ENCODE measurements at places on chromosomes 2 and 18.

GRCh38 chr2:13481201-13481600 is 764.5 kb downstream of the TRIB2 start:
- H3K4me1 ChIP-seq: no peaks in the 10 kb centered on the region
- DNase-seq: no peak
- no peak overlapping the region for H3K27ac ChIP-seq
- no peaks in the 10 kb centered on the region for H3K27me3 ChIP-seq
- H3K4me3 ChIP-seq: no peak overlapping the region

- no peaks in the 10 kb centered on the region for H3K4me1 ChIP-seq
- DNase-seq: no peak
- no peak overlapping the region for H3K4me3 ChIP-seq
- no peaks in the 10 kb centered on the region for H3K36me3 ChIP-seq
- H3K27me3 ChIP-seq: no peaks in the 10 kb centered on the region
Observed at GRCh38 chr2:19651466-19651865, 250.3 kb downstream of the TTC32 start.

DNA sequence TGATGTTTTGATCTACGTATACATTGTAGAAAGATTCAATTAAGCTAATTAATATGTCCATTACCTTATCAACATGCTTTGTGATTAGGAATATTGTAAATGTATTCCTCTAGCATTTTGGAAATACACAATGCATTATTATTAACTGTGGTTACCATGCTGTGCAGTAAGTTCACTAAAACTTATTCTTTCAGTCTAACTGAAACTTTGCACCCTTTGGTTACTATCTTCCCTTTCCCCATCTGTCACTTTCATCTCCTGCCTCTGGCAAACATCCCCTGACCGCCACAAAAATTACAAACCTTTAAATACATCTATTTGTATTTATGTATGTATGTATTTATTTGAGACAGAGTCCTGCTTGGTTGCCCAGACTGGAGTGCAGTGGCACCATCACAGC is 388.0 kb downstream of the NYAP2 start:
- no peaks in the 10 kb centered on the region for H3K36me3 ChIP-seq
- no peak for DNase-seq
- H3K27ac ChIP-seq: no peak overlapping the region
- H3K27me3 ChIP-seq: no peaks in the 10 kb centered on the region
- H3K4me1 ChIP-seq: no peaks in the 10 kb centered on the region

GRCh38 chr2:241064008-241064801 is 37.9 kb downstream of the MTERF4 start:
- DNase-seq: peak; percentile 52
- H3K27me3 ChIP-seq: no peaks in the 10 kb centered on the region
- no peak overlapping the region for H3K4me3 ChIP-seq
- no peak overlapping the region for H3K27ac ChIP-seq
- no peaks in the 10 kb centered on the region for H3K4me1 ChIP-seq

DNA sequence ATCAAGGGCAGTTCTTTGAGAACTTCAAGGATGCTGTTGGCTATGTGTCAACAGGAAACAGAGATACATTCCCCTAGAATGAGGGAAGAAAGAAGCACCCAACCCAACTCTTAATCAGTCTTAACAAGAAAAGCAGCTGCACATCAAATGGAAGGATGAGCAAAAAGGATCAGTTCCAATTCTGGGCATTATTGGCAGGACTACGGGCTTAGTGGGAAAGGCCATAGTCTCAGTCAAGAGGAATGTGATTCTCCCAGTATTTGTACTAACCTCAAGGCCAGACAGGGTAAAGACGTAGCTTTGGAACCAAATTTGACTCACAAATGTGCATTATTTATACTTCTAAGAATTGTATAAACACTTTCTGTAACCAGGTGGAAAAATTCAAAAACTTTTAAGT is 18.2 kb downstream of the BMP10 start:
- DNase-seq: no peak
- peaks cover 4% of the 10 kb centered on the region for H3K27me3 ChIP-seq
- peaks cover 9% of the 10 kb centered on the region for H3K4me1 ChIP-seq
- H3K4me3 ChIP-seq: no peak overlapping the region
- H3K36me3 ChIP-seq: no peaks in the 10 kb centered on the region

GRCh38 chr2:60957643-60958042 is 59.9 kb upstream of the PEX13 start:
- peaks cover 8% of the 10 kb centered on the region for H3K4me1 ChIP-seq
- no peak for DNase-seq
- no peaks in the 10 kb centered on the region for H3K27me3 ChIP-seq
- no peak overlapping the region for H3K4me3 ChIP-seq
- no peak overlapping the region for H3K27ac ChIP-seq

DNA sequence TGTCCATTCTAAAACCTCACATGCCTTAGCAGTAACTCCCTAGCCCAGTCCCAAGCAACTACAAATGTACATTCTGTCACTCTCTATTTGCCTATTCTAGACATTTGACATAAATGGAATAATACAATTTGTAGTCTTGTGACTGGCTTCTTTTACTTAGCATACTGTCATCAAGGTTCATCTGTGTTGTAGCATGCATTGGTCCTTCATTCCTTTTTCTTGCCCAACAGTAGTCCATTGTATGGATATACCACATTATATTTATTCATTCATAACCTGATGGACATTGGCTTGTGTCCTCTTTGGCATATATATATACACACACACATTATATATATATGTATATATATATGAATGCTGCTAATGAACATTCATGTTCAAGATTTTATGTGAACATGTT is 2.2 kb upstream of the MFSD2B start:
- no peaks in the 10 kb centered on the region for H3K36me3 ChIP-seq
- peaks cover 5% of the 10 kb centered on the region for H3K4me1 ChIP-seq
- no peak overlapping the region for H3K27ac ChIP-seq
- DNase-seq: no peak
- H3K27me3 ChIP-seq: peaks cover 25% of the 10 kb centered on the region

GRCh38 chr18:63315131-63315662 is 4.4 kb downstream of the BCL2 start:
- peak overlapping the region; percentile 99 for H3K4me3 ChIP-seq
- no peak for DNase-seq
- H3K27ac ChIP-seq: peak overlapping the region; percentile 80
- peaks cover 55% of the 10 kb centered on the region for H3K36me3 ChIP-seq
- H3K27me3 ChIP-seq: no peaks in the 10 kb centered on the region
- H3K4me1 ChIP-seq: peaks cover 69% of the 10 kb centered on the region

- no peak for DNase-seq
- no peaks in the 10 kb centered on the region for H3K36me3 ChIP-seq
- no peak overlapping the region for H3K4me3 ChIP-seq
- no peaks in the 10 kb centered on the region for H3K27me3 ChIP-seq
- no peak overlapping the region for H3K27ac ChIP-seq
- H3K4me1 ChIP-seq: peaks cover 45% of the 10 kb centered on the region
Observed at GRCh38 chr2:64765160-64765805, 111.6 kb upstream of the SERTAD2 start.

DNA sequence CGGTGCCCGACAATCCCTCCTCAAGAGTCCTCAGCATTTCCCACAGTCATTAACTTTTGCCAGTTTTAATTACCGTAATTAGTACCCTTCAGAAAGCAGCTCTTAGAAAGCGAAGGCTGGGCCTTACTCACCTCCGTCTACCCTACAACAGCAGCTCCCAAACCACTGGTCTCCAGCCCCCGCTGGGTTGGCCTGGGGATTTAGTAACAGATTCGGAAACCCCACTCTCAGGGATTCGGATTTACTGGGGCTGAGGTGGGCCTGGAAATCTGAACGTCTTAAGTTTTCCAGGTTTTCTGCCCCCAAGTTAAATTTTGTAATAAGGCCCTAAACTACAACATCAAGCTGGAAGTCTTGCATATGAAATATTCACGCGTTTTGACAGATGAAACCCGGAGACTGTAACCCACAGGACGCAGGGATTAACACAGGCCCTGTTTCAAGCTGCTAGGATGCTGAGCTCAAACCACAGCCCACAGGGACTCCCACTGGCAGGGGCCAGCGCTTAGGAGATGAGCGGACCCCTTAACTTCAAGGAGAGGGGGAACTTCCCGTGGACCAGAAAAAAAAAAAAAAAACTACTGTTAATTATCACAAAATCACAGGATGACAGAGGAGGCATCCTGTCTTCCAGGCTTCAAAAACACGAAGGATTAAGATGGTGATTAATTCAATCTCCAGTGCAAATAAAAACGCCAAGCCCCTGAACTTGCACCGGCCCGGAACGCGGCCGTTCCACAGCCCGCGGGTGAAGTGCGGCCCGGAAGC is 985 bp downstream of the ILKAP start:
- no peaks in the 10 kb centered on the region for H3K27me3 ChIP-seq
- peak overlapping the region; percentile 88 for H3K4me3 ChIP-seq

- H3K27me3 ChIP-seq: no peaks in the 10 kb centered on the region
- H3K4me1 ChIP-seq: peaks cover 30% of the 10 kb centered on the region
- peaks cover 15% of the 10 kb centered on the region for H3K36me3 ChIP-seq
- H3K4me3 ChIP-seq: peak overlapping the region; percentile 82
- peak; percentile 44 for DNase-seq
- peak overlapping the region; percentile 27 for H3K27ac ChIP-seq
Observed at GRCh38 chr2:70995426-70995729, 705 bp upstream of the TEX261 start.

DNA sequence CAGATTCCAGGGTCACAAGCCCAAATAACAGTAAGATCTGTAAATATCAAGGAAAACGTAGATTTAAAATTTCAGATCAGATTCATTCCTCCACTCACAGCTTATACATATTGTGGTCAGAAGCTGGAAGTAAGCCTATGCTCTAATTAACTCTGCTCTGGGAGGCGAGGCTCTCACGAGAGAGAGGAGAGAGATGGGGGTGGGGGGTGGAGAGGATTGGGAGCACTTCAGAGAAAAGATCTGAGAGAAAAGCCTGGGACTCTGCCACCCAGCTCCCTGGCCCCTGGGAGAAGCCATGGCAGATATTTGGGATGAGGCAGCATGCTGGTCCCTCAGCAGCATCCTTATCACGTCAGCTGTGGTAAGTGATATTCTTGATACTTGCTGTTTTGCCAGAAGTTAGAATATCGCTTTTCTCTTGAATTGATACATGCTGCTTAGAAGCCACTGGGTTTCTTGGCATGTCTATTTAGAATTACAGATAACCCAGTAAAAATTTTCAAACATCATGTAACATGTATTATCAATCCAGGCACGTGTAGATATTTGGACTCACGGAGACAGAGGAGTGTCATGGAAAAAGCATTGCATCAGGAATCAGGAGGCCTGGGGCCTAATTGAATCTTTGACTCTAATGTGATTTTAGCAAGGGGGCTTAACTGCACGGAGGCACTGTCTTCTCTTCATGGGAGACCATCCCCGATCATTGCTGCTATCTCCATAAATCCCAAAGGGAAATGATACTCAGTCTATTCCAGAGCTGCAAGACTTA is 265.4 kb downstream of the HRH4 start:
- no peak overlapping the region for H3K27ac ChIP-seq
- DNase-seq: no peak
- H3K4me3 ChIP-seq: no peak overlapping the region
- peaks cover 11% of the 10 kb centered on the region for H3K27me3 ChIP-seq
- no peaks in the 10 kb centered on the region for H3K4me1 ChIP-seq

- H3K4me1 ChIP-seq: no peaks in the 10 kb centered on the region
- H3K27ac ChIP-seq: no peak overlapping the region
- H3K36me3 ChIP-seq: no peaks in the 10 kb centered on the region
- H3K4me3 ChIP-seq: no peak overlapping the region
- DNase-seq: no peak
- H3K27me3 ChIP-seq: peaks cover 2% of the 10 kb centered on the region
Observed at GRCh38 chr2:182553483-182553882, 126.6 kb upstream of the PDE1A start.

GRCh38 chr2:133837441-133838094 is 269.3 kb upstream of the NCKAP5 start:
- no peak overlapping the region for H3K4me3 ChIP-seq
- H3K27ac ChIP-seq: no peak overlapping the region
- peaks cover 3% of the 10 kb centered on the region for H3K27me3 ChIP-seq
- H3K36me3 ChIP-seq: no peaks in the 10 kb centered on the region
- no peak for DNase-seq

GRCh38 chr2:73925033-73925704 is 1.5 kb upstream of the DGUOK start:
- H3K27ac ChIP-seq: no peak overlapping the region
- no peak overlapping the region for H3K4me3 ChIP-seq
- H3K27me3 ChIP-seq: no peaks in the 10 kb centered on the region
- peaks cover 38% of the 10 kb centered on the region for H3K4me1 ChIP-seq
- H3K36me3 ChIP-seq: peaks cover 6% of the 10 kb centered on the region

All from activated naive CD8-positive, alpha-beta T cell treated with anti-CD3 and anti-CD28 coated beads, Interleukin-2, amount 50 U/mL, for 24 hours (primary cell).